Stimulated activated CD8-positive, alpha-beta memory T cell treated with anti-CD3 and anti-CD28 coated beads, Interleukin-2, amount 100 ng/mL, for 1 hour (primary cell): ENCODE measurements at places on chromosomes 5 and 9.

GRCh38 chr9:114107286-114108001, 8.4 kb upstream of the KIF12 start:
- no peak for DNase-seq

DNA sequence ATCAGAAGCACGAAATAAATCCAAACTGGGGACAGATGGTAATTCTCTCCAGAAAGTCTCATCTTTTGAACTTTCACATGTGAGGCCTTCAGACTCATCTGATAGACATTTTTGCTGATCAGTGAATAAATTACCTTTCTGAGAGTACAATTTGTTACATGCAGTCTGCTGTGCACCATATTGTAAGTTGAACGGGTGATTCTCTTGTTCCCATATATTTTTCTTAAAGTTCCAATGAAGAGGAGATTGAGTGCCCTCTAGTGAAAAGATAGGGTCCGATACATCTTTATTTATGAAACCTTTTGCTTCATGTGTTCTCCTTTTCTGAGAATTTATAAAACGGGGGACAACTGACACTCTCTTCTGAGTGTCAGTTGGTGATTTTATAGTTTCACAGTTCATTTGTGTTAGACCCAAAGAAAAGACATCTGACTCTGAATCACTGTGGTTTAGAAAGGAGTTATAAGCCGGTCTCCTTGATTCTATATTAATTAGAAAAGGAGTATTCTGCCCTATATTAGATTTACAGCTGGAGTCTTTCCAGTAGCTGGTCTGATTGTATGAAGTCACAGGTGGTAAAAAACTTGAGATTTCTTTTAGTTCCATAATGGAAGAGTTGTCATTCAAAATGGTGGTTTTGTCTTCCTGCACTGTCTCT, 30.4 kb downstream of the GNG10 start:
- DNase-seq = no peak

DNA sequence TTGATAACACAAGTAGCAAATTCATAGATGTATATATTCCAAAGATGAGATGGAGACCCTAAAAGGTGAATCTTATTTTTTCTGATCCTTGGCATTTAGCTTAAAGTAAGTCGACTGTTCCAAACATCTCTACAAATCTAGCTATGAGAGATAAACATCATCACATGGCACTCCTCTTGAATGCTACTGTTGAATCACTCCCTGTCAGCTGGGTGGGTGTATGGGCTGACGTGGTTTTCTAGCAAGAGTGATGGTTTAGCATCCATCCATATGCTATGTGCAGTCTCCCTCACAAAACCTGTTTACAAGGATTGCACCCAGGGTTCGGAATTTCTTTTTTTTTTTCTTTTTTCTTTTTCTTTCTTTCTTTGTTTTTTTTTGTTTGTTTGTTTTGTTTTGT, 13.8 kb downstream of the ACO1 start:
- DNase-seq = no peak

- no peak for DNase-seq
These were observed 121.0 kb downstream of the MEF2C start for GRCh38 chr5:88761939-88762338.

- DNase-seq = no peak
These were observed 21.7 kb upstream of the ADAMTSL1 start for GRCh38 chr9:18452276-18452675.

- DNase-seq = no peak
These were observed 85.4 kb downstream of the IRX2 start for GRCh38 chr5:2666081-2666480.

- DNase-seq = no peak
These were observed 17.2 kb upstream of the AFAP1L1 start for GRCh38 chr5:149254506-149254905.

DNA sequence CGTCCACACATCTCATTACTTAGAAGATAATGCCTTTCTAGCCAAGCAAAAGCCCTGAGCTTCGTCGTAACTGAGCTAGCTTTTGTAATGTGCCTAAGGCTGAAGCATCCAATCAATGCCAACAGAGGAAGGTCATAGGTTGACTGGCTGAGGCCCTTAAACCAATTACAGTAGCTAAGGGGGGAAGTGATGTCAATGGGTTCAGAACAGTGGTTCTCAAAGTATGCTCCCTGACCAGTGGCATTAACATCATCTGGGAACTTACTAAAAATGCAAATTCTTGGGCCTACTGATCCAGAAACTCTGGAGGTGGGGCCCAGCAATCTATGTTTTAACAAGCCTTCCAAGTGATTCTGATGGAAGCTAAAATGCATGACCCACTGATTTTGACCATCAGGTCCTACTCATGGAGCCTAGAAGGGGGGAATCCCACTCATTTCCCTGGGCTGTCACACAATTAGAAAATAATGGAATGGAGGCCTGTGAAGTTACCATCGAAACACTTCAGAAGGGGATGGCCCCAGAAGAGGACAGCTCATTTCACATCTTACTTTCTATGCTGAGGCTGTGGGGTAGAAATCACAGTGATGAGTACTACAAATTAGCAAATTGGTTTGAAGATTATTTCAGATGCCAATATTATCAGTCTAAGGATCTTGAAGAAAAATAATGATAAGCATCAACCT, 4.8 kb upstream of the VLDLR start:
- no peak for DNase-seq

GRCh38 chr5:68255305-68256120, 40.0 kb downstream of the PIK3R1 start:
- DNase-seq = no peak

DNA sequence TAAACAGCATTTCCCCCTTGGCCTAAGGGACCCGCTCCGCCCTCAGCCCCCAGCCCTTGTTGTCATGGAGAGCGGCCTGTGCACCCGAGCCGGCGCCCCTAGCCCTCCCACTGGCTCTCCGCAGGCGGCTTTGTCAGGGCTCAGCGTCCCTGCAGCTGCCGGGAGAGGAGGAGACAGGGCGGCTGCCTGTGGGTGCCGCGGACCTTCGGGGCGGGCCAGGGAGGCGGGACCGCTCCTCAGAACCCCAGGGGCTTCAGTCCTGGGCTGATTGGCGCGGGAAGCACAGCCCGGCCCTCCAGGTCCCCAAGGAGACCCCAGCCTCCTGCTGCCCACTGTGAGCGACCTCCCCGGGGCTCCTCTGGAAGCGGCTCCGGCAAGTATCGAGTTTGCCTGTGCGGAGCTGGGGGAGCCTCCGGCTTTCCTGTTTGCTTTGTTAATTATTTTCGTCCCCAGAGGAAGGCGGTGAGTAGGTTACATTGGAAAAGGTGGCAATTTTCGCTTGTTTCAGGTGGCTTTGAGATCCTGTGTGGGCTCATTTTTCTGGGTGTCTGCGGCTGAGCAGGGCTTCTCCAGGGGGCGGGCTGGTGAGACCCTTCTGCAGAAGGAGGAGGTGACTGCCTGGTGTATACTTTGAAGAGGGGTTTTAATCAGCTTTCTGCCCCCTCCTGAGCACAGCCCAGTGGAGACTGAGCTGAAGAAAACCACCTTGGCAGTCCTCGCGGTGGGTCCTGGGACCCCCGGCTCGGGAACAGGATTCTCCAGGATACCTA, at the start of gene FGD3:
FGD3 (plus strand) TSS at position 256 of the 770 bp plus-strand sequence. CDS start 28,734 bp downstream, outside the sequence.
- no peak for DNase-seq

DNA sequence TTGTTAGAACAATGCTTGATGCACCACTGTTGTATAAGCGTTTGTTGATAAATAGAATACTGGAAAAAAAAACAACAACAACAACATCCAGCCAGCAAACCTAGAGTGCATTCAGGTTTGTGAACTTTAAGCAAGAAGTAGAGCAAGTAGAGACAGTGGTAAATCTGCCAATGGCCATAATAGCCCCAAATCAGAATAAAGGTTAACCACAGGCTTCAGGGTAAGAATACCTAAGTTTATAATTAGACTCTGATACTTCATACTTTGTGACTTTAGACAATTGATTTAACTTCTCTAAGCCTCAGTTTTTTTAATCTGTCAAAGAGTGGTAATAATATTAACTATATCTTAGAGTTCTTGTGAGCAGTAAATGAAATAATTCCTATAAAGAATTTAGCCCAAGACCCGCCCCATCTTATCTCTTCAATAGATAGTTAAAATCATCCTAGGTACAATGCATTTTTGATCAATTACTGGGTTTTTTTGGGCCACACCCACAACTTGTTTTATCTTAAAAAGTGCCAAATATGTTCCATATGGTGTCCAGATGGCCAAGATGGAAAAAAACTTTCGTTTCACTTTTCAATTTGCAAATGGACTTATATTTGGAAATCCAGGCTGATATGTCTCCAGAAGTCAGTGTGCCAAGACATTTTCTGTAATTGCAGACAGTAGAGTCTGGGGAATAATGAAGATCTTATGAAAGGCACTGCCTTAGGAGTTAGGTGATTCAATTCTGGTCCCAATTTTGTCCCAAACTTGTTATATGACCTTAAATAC, 24.5 kb upstream of the DPYSL3 start:
- DNase-seq = no peak

GRCh38 chr9:131037335-131038255, 28.6 kb downstream of the LAMC3 start:
- DNase-seq = no peak

DNA sequence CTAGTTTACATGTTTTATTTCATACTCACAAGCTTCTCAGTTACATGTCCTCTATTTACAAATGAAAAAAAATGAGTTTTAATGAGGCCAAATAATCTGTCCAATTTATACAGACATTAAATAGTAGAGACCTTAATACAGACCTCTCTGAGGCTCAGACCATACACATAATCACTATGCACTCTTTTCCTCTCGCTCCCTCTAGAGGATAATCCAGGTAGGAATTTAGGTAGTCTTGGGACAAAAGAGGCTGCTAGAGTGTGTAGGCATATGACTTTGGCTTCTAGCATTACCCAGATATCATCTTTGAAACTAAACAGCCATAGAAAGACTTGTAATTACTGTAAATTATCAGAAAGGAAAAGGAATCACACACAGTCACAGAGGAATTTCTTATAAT, 444.7 kb downstream of the HINT1 start:
- DNase-seq = no peak

DNA sequence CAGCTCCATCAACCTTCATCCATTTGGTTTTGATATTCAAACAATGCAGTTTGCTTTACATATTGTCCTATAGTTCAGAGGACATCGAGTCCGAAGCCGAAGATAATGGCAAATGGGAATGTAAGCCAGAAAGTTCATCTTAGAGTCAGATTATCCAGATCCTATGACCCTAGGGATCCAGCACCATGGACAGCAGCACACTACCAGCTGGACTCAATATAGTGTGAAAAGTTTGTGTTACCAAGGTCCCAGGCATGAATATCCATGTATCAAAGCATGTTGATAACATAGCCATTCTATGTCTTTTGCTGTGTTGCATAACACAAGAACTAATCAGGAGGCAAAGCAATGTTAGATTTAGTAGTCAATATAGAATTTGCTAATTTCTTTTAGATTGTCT, 46.3 kb downstream of the FSTL4 start:
- no peak for DNase-seq

DNA sequence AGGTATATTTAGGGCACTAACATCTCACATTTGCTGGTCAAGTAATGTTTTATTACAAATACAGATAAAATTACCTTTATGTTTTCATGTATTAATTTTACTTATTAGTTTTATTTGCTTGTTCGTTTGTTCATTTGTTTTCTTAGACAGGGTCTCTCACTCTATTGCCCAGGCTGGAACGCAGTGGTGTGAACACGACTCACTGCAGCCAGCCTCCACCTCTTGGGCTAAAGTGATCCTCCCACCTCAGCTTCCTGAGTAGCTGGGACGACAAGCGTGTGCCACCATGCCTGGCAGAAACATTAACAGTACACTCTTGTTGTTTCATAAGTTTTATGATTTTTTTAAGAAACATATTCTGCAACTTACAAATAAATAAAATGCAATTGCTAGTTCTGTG, 123.2 kb downstream of the ZNF608 start:
- DNase-seq = no peak

- DNase-seq = no peak
These were observed 11.5 kb downstream of the NR2F1-AS1 start for GRCh38 chr5:93569300-93570160.
